ENCODE measurements at places on chromosomes 12 and 14.

GRCh38 chr12:128933926-128934325 lies 80.6 kb downstream of the GLT1D1 start:
- no peak for DNase-seq

DNA sequence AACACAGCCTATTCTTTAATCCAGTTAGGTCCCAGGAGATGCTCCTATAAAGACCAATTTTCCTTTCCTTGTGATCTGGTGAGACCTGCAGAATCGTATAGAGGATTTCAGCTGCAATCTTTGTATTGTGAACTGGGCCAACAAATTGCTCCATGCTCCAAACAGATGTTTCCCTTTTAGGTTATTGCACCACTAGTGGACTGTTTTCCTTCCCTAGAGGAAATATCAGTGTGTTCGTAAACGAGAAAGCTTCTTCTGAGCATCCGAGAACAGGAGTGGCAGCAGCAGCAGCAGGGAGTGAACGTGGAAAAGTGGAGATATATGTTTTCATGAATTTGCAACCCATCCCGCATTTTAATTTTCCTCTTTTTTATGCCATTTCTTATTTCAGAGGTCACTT lies 344.1 kb upstream of the PDE3A start:
- peak; percentile 12 for DNase-seq

DNA sequence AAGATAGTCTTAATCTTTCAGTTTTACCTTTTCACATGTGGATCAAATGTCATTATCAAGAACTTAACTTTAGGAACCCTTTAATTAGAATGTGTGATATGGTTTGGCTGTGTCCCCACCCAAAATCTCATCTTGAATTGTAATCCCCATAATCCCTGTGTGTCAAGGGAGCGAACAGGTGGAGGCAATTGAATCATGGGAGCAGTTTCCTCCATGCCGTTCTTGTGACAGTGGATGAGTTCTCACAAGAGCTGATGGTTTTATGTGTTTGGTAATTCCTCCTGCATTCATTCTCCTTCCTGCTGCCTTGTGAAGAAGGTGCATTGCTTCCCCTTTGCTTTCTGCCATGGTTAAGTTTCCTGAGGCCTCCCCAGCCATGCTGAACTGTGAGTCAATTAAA lies 160.6 kb downstream of the MON2 start:
- no peak for DNase-seq

GRCh38 chr12:78396538-78396937 lies 468.0 kb upstream of the SYT1 start:
- no peak for DNase-seq

DNA sequence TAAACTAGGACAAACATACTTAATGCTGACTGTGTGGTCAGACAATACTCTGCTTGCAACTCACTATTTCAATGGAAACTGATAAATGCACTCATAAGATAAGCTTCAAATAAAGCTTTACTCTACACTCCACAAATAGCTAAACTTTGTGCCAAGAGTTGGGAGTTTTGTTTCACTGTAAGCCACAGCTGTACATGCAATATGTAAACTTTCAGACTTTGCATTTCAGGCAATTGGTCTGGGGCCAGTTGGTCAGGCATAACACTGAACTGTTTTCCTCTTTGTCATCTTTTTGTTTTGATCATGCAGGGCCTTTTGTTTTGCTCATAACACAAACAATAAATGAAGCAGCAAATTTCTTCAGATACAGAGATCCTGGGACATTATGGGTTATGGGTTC lies 426.2 kb downstream of the IPO8 start:
- DNase-seq = no peak

DNA sequence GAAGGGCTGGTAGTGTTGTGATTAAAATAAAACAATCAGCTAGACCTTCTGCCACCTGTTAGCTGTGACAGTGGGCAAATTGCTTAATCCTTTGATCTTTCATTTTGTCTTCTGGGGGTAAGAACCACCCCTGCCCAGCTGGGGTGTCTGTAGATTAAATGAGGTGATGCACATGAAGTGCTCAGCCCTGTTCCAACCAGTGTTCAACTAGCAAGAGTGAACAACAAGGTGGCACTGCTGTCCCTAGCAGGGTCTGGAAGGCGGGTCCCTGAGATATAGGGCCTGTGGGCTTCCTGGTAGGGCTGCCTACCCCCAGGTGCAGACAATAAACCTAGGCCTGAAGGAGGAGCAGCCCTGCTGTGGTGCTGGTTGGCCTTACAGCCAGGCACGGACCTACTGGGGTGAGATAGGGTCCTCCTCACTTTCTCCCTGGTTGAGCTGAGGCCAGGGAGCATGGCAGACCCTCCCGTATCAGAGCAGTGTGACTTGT lies 60.6 kb downstream of the ARL6IP4 start:
- no peak for DNase-seq

DNA sequence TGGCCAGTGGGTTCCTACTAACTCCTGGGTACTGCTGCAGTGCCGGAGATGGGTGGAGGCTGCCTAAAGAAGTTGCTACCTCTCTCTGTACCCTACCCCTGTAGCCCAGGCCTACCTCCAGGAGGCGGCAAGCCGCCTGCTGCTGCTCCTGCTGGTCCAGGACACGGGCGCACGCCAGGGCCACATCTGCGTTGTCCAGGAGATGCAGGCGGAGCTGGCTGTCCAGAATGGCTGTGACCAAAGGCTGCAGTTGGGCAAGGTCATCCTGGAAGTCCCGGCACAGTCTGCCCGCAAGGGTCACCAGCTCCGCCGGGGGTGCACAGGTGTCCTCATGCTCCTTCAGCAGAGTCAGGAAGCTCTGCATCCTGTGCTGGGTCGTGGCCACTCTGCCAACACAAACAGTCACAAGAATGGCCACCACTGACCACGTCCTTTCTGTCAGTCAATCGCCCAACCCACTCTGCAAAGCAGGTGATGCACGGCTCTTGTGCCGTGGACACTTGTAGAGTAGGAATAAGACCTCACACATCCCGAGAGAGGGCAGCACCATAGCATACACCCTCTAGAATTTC lies 1.6 kb downstream of the ANHX start:
- no peak for DNase-seq

- DNase-seq = no peak
These were observed 2.5 kb upstream of the CACNA2D4 start for GRCh38 chr12:1920971-1921370.

GRCh38 chr12:91274916-91275315 lies 92.3 kb upstream of the DCN start:
- DNase-seq = no peak

- DNase-seq = no peak
These were observed 11.9 kb downstream of the FAM222A start for GRCh38 chr12:109725321-109726105.

DNA sequence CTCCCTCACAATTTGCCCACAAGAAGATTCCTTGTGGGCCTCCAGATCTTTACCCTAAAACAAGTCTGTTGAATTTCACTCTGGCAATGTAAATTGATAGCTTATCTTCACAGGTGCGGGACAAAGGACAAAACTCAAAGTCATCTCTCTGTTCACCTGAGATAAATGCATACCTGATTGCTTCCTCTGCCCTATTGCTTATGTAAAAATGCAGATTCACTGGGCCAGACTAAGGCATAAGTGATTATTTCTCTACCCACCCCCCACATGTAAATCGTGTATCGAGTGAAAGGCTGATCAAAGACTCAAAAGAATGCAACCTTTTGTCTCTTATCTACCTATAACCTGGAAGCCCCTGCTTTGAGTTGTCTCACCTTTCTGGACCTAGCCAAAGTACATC lies 316.8 kb downstream of the SSPN start:
- DNase-seq = no peak

DNA sequence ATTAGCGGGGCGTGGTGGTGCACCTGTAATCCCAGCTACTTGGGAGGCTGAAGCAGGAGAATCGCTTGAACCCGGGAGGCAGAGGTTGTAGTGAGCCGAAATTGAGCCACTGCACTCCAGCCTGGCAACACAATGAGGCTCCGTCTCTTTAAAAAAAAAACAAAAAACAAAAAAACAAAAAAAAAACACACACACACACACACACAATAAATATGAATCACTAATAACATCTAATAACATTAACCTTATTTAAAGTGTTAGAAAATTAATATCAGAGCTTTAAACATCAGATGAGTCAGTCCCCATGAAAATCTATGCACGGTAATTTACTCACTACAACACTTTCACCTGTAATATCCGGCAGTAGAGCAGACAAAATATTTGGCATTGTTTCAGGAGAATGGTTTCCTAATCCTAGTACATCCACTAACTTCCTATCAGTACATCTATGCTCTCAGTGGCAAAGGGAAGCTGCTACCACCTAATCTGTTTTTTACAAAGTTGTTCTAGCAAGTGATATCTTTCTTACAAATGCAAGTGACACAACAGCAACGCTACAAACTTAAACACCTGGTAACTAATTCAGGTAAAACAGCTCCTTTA lies 36.2 kb downstream of the MED13L start:
- DNase-seq = no peak

- no peak for DNase-seq
These were observed 118.3 kb upstream of the SLC38A4 start for GRCh38 chr12:46944088-46944487.

GRCh38 chr12:18878676-18879180 lies 140.8 kb downstream of the CAPZA3 start:
- DNase-seq = no peak

DNA sequence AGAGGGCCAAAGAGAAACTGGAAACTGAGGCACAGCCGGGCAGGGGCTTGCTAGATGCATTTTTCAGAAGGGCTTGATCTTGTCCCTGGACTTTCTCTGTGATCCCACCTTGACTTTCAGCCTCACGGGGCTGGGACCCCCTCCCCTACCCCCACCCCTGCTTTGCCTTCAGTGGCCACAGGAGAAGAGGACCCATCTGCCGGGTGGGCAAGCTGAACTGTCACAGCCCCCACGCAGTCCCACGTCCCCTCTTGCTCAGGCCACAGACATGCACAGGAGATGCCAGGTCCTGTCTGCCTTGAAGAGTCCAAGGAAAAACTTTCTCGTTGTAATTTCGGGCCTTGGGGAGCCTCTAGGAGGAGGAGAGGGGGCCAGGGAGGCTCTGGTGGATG lies 158.9 kb downstream of the KIF26A start:
- DNase-seq = no peak

DNA sequence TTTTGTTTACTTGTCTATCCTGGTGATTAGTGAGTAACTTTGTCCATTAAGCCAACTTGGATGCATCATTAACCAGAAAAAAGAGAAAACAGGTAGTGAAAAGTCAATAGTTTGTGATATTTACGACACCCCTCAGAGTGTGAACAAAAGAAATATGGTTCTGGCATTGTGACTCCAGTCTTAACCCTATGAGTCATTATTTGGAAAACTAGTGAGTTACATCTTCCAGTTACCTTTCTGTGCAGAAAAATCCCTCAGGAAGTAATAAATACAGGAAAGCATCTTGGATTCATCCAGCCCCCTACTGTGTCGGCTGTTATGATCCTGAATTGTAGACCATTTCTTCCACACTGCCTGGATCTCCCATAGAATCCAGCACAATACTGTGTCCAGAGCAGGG lies 379.1 kb downstream of the GALC start:
- DNase-seq = no peak

GRCh38 chr12:54021432-54022013 lies 6.7 kb upstream of the HOXC6 start:
- no peak for DNase-seq

GRCh38 chr14:92916201-92916600 lies 6.7 kb upstream of the CHGA start:
- no peak for DNase-seq

DNA sequence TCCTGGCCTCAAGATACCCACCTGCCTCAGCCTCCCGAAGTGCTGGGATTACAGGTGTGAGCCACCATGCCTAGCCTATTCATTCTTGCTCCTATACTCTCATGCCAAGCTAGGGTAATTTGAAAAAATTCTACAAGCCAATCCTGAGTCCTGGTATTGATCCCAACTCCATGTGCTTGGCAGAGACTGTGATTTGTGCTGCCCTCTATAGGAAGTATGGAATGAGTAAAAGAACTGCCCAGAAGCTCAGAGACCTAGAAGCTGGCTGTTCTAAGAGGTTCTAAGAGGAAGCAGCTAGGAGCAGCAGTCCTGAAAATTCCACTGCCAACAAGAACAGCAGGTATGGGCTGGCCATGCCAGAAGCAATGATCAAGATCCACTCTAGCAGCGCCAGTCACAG lies 402.5 kb downstream of the PCNX1 start:
- peak; percentile 27 for DNase-seq

DNA sequence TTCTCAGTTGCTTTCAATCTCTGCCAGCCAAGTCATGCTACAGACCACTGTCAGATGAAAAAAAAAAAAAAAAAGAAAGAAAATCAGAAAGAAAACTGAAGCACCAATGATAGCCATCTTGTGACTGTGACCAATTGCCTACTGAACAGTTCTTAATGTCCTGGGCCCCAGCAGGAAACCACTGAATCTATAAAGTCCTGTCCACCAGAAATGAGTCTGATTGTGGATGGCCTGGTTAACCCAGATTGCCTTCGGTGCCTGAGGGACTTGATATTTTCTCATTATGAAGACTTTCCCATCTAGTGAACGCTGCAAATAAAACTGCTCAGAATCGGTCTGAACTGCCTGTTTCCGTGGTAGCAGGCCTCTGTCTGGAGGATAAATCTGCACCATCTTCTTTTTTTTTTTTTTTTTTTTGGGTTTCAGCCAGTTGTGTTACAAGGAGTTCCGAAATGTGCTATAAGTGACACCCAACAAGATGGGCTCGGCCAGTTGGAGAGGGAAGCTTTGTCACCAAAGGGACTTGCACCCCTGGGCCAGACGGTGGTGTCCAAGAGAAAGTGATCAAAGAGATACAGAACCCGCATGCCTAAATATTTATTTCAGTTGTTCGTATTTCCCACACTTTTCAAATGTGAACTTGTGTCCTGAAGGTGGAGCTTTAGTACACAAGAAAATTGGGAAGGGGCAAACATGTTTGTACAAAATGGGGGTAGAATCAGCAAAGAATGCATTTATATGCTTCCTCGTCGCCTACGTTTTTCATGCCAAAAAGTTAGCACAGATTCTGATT lies 3.0 kb upstream of the PLXNC1 start:
- DNase-seq = peak; percentile 62

GRCh38 chr14:50947446-50947845 lies 3.2 kb upstream of the PYGL start:
- DNase-seq = peak; percentile 30

DNA sequence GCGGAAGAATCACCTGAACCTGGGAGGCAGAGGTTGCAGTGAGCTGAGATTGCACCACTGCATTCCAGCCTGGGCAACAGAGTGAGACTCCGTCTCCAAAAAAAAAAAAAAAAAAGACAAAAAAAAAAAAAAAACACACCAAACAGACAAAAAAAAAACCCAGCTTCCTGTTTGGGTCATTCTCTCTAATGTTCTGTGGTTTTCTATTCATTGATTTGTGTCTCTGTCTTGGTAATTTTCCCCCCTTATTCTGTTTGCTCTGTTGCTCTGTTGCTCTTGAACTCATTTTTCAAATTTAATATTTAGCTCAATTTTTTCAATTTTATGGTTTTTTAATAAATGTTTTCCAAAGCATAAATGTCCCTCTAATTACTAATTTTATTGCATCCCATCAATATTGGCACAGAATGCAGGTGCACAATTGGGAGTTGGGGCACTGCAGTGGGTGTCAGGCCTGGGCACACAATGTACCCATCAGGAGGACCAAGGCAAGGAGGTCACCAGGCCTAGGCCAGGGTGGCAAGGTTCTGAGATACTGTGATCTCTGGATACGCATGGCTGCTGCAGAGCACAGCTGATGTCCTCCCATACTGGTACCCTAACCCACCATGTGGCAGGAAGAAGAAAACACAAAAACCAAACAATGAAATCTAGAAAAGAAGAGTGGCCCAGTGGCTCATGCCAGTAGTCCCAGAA lies 8.0 kb upstream of the GNPTAB start:
- DNase-seq = no peak

GRCh38 chr14:72549026-72549425 lies 344.9 kb downstream of the DPF3 start:
- no peak for DNase-seq

Data from HuH-7 (cell line).